Stimulated activated naive CD4-positive, alpha-beta T cell (primary cell): ENCODE measurements at places on chromosomes 3 and 15.

GRCh38 chr15:90610190-90610589 lies 80.5 kb downstream of the CRTC3 start:
- DNase-seq = no peak

GRCh38 chr3:147914532-147914931 lies 505.4 kb downstream of the ZIC1 start:
- no peak for DNase-seq

- DNase-seq = no peak
Observed at GRCh38 chr15:51335087-51335486, 3.3 kb downstream of the CYP19A1 start.

GRCh38 chr3:39028546-39028945 lies 23.2 kb downstream of the SCN11A start:
- DNase-seq = no peak

- DNase-seq = no peak
Observed at GRCh38 chr15:62392376-62392775, 227.3 kb upstream of the C2CD4B start.

DNA sequence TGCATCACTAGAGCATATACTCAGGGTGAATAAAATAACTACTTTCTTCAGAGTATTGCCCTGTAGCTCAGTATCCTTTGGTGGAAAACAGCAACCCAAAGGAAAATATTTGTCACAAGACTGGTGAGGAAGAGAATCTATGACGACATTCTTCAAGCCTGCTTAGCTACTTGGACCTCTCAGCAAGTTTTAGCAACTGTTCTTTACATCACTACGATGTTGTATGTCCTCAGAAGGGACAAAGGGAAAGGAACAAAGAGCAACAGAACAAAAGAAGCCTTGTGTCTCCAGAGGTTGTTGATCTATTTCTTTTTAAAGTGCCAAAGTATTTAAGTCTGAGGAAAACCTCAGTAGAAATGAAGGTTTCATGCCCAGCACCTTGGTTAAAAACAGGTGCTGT lies 746.7 kb downstream of the NAALADL2 start:
- no peak for DNase-seq

DNA sequence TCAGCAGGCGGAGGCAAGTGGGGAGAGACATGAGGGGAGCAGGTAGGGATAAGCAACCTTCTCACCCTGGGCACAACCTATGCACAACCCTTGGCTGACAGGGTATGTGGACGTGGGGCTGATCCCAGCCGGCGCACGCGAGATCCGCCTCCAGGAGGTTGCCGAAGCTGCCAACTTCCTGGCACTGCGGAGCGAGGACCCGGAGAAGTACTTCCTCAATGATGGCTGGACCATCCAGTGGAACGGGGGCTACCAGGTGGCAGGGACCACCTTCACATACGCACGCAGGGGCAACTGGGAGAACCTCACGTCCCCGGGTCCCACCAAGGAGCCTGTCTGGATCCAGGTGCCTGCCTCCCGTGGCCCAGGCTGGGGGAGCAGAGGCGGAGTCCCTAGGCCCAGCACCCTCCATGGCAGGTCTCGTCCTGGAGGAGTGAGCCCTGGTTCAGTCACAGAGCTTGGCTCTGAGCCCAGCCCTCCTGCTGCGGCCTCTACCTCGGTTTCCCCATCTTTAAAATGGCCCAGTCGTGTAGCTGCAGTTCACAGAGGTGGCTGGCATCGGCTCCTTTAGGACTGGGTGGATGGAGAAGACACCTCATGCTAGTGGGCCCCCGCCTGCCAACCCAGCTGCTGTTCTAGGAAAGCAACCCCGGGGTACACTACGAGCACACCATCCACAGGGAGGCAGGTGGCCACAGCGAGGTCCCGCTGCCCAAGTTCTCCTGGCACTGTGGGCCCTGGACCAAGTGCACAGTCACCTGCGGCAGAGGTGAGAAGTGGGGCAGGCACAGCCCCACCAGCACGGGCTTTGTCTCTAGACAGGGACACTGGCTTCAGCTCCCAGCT lies 96.0 kb downstream of the TBC1D2B start:
- DNase-seq = no peak

DNA sequence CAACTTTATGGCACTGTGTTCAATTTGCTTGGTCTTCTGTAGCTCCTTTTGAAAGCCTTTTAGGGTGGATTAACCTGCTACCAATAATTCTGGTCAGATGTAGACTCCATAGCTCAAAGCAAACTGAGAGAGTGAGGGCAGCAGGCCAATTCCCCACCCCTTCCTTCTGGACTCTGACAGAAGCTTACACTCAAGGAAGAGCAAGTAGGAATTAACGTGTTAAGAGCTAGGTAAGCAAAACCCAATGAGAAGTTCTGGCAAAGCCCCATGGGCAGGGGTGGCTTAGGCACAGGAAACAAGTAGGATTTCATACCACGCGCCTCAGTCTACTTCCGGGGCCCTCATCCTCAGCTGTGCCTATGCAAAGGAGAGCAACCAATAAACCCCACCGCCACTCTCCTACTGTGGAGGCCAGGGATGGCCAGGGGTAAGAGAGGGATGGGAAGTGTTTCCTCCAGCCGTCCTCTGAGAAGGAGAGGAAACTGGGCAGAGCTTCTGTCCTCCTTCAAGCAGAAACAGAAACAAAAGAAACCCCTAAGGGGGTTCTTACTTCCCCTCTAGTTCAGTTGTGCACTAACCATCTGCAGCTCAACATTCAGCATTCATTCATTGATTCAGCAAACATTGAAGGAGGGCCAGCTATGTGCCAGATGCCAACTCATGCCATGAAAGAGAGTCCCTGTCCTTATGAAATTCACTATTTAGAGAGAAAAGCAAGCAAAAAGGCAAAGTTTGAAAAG lies 12.6 kb downstream of the CCR5 start:
- DNase-seq = no peak

GRCh38 chr3:27721717-27722564 lies at the start of gene EOMES:
Gene EOMES (minus strand): TSS chr3:27722323. CDS start chr3:27722294, 29 bp downstream.
- DNase-seq = peak; percentile 74

- DNase-seq = no peak
Observed at GRCh38 chr3:105466072-105466471, 99.4 kb downstream of the ALCAM start.

GRCh38 chr15:25691544-25692430 lies 171.3 kb downstream of the ATP10A start:
- DNase-seq = no peak

DNA sequence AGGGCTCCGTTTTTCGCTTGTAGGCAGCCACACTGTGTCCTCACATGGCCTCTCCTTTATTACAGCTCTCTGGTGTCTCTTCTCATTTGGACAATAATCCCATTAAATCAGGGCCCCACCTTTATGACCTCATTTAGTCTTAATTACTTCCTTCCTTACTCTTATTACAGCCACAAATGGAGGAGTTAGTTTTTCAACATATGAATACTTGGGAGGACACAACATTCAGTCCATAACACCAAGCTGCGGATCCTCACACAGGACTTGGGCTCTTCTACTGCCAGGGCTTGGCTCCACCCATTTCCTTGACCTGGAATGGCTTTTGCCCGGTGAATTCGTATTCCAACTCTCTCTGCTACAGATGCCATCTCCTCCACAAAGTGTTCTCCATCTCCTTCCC lies 74.3 kb upstream of the SLC7A14 start:
- no peak for DNase-seq

DNA sequence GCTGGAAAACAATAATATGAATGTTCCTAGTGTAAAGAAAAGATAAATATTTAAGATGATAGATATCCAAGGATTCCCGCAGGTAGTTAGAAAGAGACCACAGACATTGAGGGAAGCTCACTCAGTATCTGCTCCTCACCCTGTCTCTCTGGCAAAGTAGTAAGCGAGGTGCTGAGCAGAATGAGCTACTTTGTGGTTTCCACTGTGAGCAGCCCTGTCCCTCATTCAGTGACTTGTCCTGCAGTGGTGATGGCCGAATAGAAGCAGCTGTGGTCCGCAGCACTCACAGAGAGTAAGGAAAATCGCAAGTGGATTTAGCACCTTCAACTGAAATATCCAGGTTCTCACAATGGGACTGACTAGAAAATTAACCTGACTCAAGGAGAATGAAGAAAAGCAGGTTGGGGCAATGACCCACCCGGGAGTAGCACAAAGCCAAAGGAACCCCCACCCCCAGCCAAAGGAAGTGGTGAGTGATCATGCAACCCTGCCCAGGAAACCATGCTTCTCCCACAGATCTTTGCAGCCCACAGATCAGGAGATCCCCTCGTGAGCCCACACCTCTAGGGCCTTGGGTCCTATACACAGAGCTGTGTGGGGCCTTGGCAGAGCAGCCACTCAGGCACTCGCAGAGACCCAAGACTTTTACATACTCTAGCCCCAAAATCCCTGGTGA lies 21.8 kb upstream of the SLC25A38 start:
- DNase-seq = peak; percentile 15

DNA sequence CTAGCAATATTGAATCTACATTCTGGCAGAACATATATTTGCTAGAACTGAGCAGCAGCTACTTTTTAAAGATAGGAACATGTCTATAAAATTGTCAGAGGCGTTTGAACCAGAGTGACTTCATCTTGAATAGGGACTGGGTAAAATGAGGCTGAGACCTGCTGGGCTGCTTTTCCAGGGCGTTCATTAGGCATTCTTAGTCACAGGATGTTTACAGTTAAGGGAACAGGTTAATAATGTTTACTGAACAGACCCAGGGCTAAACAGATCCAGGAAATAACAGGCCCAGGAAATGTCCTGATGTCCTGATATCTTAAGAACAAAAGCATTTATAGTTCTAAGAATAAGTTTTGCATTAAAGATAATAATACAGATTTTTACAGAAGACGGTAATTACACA lies 34.5 kb upstream of the B3GALNT1 start:
- DNase-seq = no peak

DNA sequence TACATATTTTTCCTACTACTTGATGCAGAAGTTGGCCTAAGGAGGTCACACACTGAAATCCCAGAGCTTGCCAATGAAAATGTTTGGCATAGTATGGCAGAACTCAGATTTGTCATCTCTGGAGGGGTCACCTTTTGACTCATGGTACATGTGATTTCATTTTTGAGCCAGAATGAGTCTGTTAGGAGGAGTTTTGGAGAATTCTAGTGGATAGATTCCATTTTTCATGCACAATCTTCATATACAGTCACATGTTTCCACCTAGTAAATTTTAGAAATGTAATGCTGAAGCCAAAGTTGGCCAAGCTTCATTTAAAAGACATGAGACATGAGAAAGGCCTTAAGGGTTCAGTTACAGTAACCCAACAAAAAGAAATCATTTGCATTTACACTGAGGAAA lies 97.8 kb upstream of the IGSF10 start:
- no peak for DNase-seq
